ENCODE measurements at places on chromosomes 4 and X.

DNA sequence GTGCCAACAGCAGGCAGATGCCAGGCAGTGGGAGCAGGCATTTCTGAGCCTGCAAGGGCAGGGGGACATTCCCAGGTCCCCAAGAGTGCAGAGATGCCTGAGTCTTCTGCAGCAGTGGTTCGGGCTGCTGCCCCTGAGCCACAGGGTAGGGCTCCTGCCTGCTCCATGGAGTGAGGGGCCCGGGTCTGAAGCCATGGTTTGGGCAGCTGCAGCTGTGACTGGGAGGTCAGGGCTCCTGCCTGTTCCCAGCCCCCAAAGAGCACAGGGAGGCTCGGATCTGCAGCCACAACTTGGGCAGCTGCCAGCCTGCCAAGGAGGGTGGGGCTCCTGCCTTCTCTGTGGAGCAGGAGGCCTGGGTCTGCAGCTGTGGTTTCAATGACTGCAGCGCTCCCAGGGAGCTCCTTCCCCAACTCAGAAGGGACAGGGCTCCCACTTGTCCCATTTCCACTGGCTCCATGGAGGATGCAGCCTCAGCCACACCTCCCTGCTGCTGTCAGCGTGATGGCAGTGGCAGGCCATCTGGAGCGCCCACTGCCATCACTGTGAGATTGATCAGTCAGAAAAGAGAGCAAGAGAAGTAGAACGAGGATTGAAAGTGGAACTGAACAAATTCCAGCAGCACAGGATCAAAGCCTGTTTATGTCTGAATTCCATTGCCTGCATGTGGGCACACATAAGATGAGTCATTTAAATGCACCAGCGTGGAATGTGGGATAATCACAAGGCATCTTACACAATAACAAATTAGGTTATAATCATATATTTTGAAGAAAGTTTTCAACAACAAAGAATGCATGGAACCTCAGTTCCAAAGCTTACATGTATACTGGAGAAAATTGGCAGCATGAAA lies 93.1 kb upstream of the CXorf51A start:
- no peak for DNase-seq

GRCh38 chr4:121693886-121694285 lies 2.9 kb downstream of the ANXA5 start:
- no peak for DNase-seq

DNA sequence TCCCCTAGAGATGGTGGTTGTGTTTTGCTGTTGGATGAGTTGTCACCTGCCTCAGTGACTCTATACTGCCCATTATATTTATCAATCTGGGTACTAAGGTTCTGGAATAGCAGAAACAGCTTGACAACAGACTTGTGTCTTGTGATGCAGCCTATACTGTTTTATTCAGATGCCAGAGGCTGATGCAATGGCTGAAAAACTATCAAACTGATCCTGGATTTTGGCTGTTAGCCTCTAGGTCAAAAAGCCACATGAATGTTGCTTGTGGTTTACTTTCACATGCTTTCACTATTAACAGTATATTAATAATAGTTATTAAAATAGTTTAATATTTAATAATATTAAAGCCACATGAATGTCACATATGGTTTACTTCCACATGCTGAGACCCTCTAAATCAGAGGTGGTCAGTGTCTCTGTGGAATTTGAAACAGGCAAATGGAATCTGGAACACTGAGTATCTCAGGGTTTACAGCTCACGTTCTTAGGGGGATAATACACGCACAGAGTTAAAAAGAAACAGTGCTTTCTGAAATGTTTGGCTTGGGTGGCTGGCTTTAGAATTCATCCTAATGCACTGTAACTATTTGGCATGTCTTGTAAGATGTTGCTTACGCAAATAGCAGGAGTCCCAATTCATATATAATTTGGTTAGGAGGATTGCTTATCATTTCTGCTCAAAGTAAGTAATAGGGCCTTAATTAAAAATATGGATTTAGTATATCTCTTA lies 82.5 kb upstream of the LCORL start:
- DNase-seq: no peak

DNA sequence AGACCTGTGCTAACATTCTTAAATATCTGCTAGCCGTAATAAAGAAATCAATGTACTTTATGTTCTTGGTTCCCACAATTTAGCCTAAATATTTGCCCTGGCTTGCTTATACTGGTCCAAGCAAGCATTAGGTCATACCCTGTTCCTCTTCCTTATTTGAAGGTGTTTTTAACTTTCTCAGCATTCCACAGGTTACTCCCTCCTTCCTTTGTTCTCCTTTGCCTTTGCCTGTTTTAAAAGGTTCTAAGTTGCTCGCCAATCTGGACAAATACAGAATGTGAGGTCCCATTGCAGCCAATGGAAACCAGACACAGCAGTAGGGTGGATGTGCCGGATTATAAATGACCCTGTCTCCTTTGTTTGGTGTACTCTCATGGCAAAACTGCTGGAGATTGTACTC lies 436.8 kb upstream of the PCDH7 start:
- no peak for DNase-seq

DNA sequence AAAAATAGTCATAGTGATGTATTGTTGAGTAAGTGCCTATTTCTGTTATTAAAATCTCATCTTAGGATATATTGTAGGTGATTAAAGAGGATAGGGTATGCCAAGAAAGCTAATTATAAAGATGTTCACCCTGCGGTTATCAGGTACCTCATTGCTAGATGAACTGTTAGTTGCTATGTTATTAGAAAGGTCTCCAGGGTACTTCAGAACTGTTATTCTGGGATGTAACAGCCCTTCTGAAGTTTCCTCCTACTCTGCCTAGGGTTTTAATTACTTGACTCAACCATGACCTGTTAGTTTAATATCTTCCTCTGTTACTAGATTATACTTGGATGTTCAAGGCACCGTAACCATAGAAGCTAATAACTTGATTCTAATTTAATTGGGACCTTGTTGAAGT lies 15.4 kb downstream of the TMPRSS11E start:
- DNase-seq: no peak

- DNase-seq: no peak
Observed at GRCh38 chr4:38001927-38002326, 41.7 kb downstream of the PTTG2 start.

DNA sequence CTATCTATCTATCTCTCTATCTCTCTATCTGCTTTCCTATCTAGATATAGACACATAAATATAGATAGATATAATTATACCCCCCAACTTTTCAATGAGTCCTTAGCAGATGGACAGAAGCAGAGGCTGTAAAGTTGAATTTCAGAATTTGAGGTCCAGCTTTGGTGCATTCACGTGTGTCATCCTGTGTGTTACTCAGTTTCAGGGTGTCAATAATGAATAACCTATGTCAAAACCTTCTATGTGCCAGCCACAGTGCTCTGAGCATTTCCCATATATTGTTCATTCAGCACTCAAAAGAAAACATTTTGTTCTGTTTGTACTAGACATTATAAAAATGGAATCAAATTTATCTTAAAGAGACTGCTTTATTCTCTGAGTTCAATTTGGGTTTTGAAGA lies 310.0 kb downstream of the ARHGAP24 start:
- DNase-seq: no peak

DNA sequence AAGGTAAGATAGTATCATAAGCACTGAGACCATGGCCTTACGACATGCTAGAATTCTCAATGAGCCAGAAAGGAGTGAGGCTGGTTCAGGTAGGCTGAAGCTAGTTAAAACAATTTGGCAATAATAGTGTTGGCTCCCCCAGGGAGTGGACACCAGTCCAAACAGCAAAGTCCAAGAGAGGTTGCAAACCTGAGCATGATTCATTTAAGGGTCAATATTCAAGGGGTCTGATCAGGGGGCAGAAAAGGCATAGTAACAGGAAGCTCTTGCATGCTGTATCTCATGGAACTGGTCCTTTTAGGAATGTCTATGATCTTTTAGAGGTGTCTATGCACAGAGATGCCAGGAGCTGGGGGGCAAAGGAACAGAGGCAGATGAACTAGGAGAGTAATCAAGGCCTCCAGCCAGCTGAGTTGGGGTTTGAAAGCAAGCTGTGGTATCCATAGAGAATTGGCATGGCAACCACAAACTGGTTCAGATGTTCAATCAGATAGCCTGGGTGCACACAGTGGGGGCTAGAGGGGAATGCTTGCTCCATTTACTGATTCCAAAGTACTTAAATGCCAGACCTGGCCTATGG lies 5.1 kb downstream of the GJB1 start:
- DNase-seq: no peak

DNA sequence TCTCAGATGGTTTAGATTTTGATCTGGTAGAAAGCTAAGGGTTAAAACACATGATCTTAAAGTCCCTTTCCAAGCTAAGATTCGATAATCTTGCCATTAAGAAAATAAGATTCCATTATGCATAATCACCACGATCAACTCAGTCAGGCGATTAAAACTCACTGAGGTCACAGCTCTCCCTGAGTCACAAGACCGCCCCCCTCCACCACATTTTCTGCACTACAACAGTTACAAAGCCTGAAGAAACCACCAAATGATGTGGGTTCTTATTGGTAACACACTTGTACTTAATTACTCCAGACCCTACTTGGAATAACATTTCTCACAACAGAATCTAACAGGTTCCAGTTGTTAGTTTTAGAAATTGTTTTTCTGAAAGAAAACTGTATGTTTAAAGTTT lies 62.8 kb downstream of the SH3KBP1 start:
- no peak for DNase-seq

- DNase-seq: no peak
Observed at GRCh38 chrX:23373129-23373804, 38.6 kb downstream of the PTCHD1 start.

DNA sequence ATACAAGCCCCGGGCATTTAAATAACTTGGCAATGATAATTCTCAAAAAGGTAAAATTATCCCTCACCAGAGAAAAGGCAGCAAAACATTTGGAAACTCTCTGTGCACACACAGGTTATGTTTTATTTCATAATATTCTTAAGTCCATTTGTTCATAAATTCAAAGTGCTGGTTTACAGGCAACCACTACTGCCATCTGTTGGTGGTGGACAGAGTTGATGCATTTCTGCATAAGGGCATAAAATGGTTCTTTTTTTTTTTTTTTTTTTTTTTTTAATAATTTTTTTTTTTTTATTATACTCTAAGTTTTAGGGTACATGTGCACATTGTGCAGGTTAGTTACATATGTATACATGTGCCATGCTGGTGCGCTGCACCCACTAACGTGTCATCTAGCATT lies 31.5 kb upstream of the IL21 start:
- DNase-seq: no peak

- no peak for DNase-seq
Observed at GRCh38 chr4:169282429-169283113, 11.8 kb upstream of the SH3RF1 start.

DNA sequence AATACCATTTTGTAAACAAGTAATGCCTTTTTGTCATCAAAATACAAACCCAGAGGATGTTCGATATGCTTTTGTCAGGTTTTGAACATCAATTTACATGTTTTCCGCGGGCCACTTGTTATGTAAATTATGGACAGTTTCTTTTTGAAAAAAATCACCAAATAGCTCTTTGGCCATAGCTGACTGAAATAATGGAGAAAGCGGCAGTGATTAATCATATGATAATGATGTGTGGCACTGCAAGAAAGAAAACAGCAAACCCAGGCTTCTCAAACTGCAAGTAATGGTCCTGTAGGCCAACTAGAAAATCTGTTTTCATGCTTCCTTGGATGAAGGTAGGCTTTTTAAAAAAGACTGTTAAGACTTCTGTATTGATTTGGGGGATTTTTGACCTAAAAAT lies 15.6 kb upstream of the SCML1 start:
- DNase-seq: no peak

DNA sequence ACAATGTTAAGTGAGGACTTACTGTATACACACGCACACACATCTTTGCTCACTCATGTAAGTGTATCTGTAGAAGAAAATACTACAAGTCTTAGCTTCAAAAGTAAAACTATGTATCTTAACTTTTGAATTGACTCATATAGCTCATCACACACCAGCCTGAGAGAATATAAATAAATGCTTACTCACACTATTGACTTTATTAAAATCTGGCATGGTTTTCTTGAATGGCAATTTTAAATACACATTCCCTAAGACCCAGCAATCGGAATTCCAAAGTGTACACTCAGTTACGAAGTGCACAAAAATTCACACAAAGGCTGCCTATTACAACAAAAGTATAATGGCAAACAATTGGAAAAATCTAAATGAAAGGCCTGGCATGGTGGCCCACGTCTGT lies 2.0 kb downstream of the ERCC6L start:
- no peak for DNase-seq

DNA sequence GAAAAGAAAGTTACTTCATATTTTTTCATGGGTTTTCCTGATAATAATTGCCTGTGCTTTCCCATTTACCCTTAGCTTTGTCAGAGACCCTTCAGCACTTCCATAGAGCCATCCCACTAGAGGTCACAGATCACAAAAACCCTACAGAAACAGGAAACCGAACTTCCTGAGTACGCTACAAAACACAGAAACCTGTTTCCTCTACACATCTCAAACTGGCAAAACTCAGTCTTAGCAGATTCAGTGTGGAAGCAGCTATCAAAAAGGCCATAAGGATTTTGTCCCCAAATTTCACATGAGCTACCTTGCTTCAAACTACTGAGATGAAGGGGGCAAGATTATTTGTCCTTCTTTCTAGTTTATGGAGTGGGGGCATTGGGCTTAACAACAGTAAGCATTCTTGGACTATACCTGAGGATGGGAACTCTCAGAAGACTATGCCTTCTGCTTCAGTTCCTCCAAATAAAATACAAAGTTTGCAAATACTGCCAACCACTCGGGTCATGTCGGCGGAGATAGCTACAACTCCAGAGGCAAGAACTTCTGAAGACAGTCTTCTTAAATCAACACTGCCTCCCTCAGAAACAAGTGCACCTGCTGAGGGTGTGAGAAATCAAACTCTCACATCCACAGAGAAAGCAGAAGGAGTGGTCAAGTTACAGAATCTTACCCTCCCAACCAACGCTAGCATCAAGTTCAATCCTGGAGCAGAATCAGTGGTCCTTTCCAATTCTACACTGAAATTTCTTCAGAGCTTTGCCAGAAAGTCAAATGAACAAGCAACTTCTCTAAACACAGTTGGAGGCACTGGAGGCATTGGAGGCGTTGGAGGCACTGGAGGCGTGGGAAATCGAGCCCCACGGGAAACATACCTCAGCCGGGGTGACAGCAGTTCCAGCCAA lies at the start of gene MMRN1:
MMRN1 (plus strand) TSS at position 206 of the 902 bp plus-strand sequence; CDS start at position 324, 118 bp downstream.
- DNase-seq: no peak

DNA sequence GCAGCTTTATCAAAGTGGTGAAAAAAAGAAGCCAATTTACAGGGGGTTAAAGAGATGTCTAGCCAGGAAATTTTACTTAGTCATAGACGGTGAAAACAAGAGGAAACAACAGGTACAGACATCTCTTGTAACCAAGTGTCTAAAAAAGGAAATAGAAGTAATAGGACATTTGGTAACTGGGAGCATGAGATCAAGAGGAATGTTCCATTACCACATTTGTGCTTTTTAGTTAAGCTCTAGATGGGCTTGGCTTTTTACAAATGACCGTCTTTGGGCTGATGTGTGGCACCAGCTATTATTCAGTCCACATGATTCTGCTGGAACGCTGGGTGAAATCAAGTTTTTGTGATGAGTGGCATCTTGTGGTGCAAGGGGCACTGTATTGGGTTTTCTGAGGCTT lies 179.5 kb downstream of the SMIM20 start:
- DNase-seq: no peak

- no peak for DNase-seq
Observed at GRCh38 chrX:95903975-95904374, 780.7 kb upstream of the DIAPH2 start.

- no peak for DNase-seq
Observed at GRCh38 chr4:33837043-33837838, 2407.1 kb downstream of the ARAP2 start.

- DNase-seq: no peak
Observed at GRCh38 chrX:20046864-20047263, 56.0 kb upstream of the BCLAF3 start.

GRCh38 chr4:122968227-122968812 lies 45.9 kb upstream of the NUDT6 start:
- DNase-seq: no peak
